ENCODE measurements at places on chromosomes 13 and 19. TPM values are rescaled to one million over a fixed set of nuclear protein-coding genes. Genes with fewer than 3 reads are reported as not detected.

The KLHL1 gene
- total RNA-seq = not detected

The PLEKHG2 gene
- 32.1 TPM for total RNA-seq

The COL5A3 gene
- not detected for total RNA-seq

The DACT3 gene
- 0.13 TPM for total RNA-seq

The SIGLEC9 gene
- total RNA-seq = not detected

The ARHGAP45 gene
- 20.2 TPM for total RNA-seq
